ENCODE measurements at places on chromosomes 1 and 21. TPM values are rescaled to one million over a fixed set of nuclear protein-coding genes. Genes with fewer than 3 reads are reported as not detected.

- no peak for DNase-seq
Measured at GRCh38 chr21:26544201-26544775, 28.8 kb downstream of the CYYR1 start.

DNA sequence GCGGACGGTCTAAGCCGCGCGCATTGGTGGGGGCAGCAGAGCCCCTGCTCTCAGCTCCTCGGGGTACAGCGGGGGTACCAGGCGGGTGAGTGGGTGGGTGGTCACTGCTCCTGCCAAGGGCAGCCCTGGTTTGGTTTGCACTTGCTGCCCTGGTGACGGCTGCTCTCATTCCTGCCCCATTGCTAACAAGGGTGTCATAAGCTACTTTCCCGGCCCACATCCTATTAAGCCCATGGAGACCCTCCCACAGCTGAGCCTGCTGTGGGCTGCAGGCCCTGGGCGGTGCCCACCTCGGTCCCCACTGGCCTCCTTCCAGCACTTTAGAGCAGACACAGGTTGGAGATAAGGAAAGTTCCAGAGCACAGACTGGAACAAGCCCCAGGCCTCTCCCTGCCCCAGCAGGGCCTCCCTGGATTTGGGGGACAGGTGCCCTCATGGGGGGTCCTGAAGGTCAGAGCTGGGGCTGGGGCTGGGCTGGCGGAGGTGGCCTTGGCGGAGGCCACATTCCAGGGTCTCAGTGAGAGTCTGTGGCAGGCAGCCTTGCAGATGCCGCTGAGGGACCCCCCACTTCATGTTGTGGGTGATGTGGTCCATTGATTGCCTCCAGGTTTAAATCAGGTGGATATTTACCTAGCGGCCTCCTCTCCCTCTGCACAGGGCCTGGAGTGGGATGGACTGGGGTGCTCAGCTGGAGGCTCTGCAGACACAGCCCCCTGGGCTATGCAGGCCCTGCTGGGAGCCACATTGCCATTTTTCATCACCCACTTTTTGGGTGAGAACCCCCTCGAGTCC is 27.0 kb downstream of the COL18A1 start:
- DNase-seq, result no peak

DNA sequence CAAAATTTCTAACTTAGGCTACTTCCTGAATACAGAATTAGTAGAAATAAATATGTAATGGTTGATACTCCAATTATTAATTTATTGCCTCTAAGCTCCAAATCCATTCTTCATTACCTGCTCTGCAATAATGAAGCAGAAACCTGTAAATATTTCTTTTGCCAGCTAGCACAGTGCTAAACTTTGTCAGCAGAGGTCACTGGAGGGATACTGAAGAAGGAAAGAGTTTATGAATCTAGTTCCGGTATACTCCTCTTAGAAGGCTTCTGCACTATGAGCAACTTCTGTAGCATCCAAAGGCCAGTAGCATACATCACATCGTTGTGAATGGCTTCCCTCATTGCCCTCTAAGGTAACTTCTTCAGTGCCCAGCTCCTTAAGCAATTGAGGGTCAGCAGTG is 81.0 kb upstream of the LHX8 start:
- DNase-seq, result no peak

DNA sequence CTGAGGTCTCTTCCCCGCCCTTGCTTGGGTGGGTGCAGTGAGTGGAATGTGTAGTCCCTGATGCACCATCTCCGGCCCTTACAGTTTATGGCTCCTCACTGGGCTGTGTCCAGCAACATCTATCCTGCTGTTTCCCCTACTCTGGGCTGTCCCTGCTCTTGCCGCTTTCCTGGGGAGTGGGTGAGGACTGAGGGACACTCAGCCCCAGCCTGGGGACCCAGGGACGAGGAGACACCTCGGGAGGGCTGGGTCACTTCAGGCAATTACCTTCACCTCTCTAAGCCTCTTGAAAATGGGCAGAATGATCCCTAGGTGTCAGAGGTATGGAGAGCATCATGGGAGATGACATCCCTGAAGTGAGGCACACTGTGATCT is 13.6 kb upstream of the LRP8 start:
- peak; percentile 27 for DNase-seq

GRCh38 chr21:40671716-40672115 is 175.2 kb downstream of the DSCAM start:
- no peak for DNase-seq

GRCh38 chr1:36089393-36090121 is 865 bp downstream of the ADPRS start:
- DNase-seq, result no peak

Gene AK5
- total RNA-seq, result 47.1 TPM

Gene SUMO3
- 65.5 TPM for total RNA-seq
